GM04503 (cell line): ENCODE measurements at places on chromosomes 4 and X.

- no peak for DNase-seq
Measured at GRCh38 chrX:69238114-69238886, 73.0 kb upstream of the PJA1 start.

DNA sequence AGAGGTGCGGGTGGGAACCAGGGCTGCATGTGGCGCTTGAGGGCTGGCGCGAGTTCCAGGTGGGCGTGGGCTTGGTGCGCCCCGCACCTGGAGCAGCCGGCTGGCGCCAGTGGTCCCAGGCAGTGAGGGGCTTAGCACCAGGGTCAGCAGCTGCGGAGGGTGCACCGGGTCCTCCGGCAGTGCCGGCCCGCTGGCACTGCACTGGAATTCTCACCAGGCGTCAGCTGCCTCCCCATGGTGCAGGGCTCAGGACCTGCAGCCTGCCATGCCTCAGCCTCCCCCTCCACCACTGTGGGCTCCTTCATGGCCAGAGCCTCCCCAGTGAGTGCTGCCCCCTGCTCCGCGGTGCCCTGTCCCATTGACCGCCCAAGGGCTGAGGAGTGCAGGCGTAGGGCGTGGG is 174.0 kb downstream of the ADAM29 start:
- DNase-seq, result no peak

DNA sequence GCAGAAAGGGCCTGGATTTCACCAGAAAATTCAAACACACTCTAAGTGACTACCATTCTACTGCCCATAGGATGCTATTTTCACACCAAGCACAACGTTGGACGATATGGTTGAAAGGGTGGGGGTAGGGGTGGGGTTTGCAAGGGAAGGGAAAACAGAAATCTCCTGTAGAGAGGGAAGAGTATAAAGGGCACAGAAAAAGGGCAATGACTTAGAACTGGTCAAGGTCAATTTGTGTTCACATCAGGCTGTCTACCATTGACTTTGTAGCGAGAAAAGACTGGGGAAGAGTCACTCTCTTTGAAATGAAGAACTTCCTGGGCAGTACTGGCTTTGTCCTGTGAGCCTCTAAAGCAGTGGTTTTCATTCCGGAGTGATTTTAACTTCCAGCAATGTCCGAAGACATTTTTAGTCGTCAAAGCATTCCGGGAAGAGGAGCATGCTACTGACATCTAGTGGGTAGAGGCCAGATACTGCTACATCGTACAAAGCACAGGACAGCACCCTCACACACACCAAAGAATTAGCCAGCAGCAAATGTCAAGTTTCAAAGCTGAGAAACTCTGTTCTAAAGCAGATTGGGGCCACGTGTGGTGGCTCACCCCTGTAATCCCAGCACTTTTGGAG is 48.4 kb upstream of the SLC7A3 start:
- peak; percentile 27 for DNase-seq

- DNase-seq, result no peak
Measured at GRCh38 chr4:150342945-150343344, 239.0 kb upstream of the MAB21L2 start.

DNA sequence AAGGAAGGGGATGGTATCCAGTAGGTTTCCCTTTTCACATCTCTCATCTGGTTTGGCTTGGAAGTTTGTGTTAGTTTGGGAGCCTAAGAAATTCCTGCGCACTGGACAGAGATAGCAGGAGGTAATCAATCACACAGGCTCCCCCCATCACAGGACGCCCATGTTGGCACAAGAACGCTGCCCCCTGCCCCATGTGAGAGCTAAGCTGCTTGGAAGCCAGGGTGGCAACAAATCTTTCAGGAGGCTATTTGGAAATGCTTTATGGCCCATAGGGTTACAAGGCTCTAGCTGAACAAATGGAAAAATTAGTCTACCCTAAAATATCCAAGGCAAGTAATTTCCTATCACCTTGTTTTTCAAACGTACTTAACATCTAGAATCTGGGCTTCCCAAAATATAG is 54.0 kb downstream of the SOD3 start:
- DNase-seq, result no peak

- DNase-seq, result no peak
Measured at GRCh38 chrX:3455796-3456195, 109.3 kb upstream of the MXRA5 start.

- DNase-seq, result peak; percentile 50
Measured at GRCh38 chr4:173490817-173491528, 39.1 kb downstream of the HAND2 start.

DNA sequence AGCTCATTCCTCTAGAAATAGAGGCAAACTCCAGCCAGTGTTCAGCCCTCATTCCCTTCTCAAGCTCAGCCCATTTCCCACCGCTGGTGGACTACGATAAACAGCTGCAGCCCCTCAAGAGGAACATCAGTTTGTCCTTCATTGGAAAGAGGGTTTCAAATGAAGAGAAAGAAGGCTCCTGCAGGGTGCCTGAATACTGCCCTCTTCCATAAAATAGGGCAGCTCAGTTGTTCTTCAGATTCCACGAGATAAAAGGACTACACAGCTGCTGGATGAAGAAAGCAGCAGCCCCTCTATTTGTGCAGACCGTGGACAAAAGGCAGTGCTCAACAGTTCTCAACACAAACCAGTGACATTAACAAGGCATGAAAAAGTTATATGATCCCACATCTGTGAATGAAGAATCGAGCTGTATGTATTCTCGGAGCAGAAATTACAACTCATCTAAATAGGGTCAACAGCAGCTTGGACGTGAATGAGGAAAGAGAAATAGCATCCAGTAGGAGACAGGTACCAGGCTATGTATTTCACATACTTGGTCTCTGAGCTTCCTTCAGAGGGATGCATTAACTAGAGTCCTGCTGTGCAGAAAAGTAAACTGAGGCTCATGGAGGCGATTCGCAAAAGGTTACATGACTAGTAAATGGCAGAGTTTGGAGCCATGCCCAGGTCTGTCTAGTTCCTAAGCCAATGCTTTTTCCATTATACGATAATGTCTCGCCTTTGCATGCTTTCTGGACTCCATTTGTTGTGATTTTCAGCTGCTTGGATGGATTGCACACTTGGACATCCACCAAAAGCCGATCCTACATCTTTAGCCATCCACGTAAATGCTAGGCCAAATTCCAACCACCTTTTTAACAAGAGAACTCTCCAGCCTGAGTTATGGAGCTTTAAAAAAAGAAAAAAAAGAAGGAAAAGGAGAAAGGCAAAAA is 301.2 kb upstream of the PPARGC1A start:
- DNase-seq, result no peak

DNA sequence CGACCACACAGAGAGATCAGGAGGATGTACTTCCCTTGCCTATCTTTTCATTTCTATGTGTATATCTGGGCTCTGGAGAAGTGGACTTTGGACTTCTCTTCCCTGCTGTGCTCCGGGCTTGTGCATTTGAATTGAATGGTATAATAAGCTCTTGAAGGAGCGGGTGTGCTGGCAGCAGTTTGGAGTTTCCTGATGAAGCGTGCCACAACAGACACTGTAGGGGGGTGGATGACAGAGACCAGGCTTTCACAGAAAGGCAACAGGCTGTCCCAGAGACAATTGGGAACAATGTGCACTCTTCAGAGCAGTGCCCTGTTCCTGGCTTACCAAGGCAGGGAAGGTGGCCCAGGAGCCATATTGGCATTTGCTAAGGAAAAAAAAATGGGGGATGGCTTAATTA is 170.1 kb downstream of the FRMPD4 start:
- DNase-seq, result no peak

DNA sequence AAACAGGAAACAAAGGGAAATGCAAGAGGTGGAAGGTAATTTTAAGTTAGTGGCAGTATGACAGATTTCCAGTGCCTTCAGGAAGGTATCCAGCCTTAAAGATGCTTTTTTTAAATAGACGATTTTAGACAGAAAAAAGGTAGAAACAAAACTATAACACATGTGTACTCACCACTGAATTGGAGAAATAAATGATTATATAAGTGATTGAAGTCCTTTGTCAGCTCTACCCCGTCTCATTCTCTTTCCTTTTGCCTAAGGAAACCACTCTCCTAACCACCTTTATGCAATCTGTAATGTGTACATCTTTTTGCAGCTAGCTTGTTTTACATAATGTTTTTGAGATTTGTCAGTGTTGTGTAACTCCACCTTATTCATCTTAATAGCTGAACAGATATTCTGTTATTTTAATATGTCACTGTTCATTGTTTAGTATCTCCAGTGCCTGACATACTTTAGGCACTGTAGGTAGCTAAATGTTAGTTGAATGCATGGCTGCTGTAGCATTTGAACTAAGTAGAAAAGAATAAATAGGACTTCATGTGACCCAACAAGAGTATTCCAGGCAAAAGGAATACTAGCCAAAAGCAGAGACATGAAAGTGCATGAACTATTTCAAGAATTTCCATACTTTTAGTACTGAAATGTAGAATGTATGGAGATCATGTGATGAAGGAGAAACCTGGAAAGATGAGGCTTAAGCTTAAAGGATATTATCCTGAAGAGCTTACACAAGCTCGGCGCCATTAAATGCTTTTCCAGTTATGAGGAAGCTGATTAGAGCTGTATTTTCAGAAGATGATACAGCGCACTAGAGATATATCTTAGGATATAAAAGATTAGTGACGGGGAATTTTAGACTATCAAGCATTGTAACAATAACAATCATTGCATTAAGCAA is 865 bp downstream of the FAM200B start:
- no peak for DNase-seq

- DNase-seq, result peak; percentile 41
Measured at GRCh38 chr4:156294577-156294976, 340.9 kb upstream of the CTSO start.

DNA sequence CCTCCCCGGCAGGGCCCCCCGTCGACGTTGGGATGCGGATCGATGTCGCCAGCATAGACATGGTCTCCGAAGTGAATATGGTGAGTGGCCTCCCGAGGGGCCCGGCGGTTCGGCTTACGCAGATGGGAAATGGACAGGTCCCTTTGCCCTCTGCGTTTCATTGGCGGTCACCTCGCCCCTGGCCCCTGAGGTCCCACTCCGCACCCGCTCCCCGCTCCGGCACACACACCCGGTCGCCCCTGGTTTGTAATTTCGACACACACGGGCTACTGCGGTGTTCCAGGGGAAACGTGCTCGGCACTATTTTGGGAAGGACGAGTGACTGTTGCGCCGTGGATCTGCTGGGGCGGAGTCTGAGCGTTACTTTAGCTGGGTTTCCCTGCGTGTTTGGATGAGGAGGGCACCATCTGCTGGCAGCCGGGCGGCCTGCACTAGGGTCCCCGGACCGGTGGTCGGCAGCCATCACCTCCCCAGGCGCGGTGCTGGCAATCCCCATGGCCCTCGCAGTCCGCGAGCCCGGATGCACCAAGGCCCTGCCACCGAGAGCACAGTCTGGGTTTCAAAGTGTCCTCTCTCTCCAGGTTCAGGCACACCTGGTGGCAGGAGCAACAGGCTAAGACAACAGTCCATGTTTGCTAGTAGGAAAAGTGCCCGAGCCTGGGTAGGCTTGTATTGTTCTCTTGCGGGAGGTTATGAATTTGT is 1.2 kb downstream of the GABRB1 start:
- DNase-seq, result no peak
